ENCODE measurements at places on chromosomes 2 and 18.

DNA sequence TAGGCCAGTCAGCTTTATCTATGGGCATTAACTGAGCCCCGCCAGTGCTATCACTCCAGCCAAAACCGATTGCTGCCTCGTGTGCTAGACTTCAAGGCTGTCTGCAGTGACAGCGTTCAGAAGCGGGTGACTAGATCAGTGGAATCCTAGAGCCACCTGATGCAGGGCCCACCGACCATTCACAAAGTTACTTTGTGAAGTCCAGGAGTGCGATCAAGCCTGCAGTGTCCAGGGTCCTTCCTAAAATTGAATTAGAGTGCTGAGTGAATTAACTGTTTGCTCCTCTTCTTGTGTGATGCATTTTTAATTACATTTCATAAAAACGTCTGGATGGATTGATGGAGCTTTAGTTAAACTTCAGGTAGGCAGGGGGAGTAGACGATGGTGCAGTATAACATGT, 13.9 kb downstream of the PCARE start:
- no peak for DNase-seq

DNA sequence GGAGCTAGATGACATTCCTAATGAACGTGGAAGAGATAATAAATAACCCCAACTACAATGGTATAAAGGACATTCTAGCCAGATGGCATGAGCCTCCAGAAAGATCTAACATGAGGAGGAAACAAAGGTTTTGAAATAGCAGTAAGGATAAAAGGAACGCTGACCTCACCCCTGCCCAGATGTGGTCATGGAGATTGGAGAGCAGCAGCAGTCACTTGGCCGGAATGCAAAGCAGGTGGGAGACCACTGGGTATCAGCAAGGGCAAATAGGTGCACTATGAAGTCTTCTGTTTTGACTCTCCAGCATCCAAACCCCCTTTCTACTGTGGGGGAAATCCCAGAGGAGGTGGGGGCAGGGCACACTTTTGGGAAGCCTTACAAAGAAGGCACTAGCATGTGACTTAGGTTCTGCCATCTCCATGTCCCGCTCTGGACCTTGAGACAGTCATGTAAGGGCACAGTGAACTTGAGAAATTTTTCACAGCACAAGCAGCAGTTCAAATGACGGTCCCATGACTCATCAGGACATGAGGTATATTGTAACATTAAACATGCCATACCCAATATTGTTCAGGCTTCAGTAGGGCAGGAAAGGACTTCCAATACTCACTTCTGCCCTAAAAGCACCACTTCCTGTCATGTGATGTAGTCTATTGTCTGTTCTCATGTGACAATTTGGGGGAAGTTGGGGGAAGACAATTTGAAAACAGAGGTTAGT, 55.2 kb downstream of the METTL4 start:
- DNase-seq: no peak

DNA sequence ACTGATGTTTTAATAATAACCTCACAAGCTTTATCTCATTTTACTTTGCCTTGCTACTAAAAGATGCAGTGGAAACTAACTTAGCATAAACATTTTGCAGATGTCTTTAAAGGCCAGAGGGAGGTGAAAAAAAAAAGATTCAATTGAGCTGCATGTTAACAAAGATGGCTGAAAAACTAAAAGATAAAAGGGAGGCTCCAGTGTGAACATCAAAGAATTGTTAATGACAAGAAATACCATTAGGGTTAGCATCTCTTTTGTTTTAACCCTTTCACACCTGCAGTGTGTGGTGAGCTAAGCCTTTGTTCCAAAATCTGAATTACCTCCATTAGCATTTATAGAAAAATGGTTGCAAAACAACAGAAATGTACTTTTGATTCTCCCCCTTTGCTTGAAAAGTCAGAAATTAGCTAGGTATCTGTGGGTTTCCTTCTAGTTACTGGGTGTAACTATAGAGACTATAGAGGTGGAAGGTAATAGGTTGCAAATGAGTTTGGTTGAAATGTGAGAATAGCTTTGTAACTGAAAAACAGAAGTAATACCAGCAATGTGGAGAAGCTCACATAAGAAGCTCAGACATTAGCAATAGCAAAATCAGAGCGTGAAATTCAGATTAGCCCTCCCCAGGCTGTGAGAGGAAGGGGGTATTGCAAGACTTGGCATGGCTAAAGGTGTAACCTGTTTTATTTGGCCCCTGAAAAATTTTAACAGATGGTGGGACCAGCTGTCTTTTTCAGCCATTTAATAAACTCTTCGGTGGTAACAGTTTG, 34.8 kb upstream of the SP5 start:
- DNase-seq: no peak

GRCh38 chr2:40458271-40458794, 6.4 kb upstream of the SLC8A1 start:
- DNase-seq: no peak

- no peak for DNase-seq
These were observed 91.7 kb upstream of the CTAGE1 start for GRCh38 chr18:22509423-22509822.

All from D341Med (cell line).